ENCODE measurements at places on chromosomes 12 and 14.
A peak's percentile ranks its signal among the peaks of the same experiment; 100 is the strongest.

DNA sequence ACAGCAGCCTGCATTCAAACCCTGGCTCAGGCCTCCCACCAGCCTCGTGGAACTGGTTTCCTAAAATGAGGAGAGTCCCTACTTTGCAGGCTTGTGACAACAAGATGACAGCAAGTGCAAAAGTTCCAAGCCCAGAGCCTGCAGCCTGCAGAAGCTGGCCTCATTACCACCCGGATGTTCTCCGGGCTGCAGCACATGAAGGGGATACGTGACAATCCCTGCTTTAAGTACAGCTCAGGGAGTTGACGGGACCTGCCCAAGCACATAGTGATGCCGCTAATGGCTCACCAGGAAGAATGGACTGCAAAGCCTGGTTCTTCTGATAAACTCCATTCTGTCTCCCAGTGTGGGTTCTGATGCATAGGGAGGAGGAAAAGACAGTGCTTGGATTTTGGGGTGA, 15.0 kb downstream of the SSH1 start:
- DNase-seq = no peak

- DNase-seq = no peak
These were observed 80.6 kb upstream of the GSC start for GRCh38 chr14:94850309-94851211.

DNA sequence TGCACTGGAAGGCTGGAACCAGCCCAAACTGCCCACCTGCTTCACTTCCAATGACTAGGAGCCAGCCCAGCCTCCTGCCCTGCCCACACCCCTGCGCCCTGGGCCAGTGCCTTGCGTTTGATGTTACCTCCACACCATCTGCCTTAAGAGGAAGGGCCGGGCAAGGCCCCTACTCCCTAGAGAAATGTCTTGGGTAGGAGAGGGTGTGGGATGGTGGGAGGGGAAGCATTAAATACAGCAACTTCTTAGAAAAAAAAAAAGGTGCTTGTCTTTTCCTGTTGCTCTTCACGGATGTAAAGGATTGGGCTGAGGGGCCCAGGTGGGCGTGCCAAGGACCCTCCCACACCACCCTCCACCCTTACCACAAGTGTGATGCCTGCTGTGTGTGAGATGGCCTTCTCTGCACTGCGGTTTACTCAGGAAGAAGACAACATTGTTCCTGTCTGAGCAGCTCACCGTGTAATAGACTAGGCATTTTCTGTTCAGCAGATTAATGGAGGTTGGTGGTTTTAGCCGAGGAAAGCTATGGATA, 99.9 kb downstream of the NINJ2 start:
- peak; percentile 44 for DNase-seq

GRCh38 chr14:75279153-75279762, 630 bp downstream of the FOS start:
- peak; percentile 67 for DNase-seq

DNA sequence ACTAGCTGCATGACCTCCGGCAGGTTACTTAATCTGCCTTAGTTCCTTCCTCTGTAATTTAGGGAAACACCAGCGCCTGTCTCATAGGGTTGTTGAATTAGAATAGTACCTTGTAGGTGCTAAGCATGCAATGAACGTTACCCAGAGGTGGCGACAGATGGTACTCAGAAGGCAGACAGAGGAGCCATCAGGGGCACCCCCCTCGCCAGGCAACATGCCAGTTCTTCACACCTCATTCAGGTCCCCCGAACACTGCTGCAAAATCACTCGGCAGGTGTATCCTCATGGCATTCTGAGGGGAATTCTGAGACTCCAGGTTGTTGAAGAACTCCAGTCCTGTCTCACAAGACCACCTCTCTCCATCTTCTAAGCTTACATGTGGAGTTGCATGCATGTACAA, 10.1 kb downstream of the ISM2 start:
- no peak for DNase-seq

- DNase-seq = no peak
These were observed 23.9 kb downstream of the GNG2 start for GRCh38 chr14:51884086-51884927.

- DNase-seq = no peak
These were observed 193.3 kb downstream of the ANO4 start for GRCh38 chr12:100987552-100988521.

DNA sequence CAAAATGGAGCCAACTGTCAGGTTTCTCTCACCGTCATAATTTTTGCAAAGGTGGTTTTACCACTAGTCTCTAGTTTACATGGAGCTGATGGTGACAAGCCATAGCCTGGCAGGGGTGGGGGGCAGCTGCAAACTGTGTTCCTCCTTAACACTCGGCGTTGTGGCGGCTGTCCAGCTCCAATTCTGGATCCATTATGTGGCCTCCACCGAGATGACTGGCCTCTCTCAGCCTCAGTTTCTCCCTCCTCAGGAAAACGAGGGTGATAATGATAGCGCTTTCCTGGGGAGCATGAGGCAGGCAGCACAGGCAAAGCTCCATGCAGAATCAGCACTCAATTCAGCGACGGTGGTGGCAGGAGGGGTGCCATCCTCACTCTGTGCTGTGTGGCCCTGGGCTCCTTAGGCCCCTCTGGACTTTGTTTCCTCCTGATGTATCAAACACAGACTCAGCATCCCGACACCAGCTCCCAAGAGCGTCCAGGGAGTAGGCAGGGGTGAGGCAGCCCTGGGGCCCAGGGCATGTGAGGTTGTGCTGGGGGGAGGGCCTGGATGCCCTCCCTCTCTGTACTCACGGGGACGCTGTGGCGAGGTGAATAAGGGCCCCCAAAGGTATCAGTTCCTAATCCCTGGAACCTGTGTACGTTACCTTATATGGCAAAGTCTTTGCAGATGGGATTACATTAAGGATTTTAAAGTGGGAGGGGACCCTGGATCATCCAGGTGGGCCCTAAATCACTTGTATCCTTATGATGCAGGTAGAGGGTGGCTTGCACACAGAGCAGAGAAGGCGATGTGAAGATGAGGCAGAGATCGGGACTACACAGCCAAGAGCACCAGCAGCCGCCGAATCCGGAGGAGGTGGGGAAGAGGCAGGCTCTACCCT, 46.8 kb upstream of the EIF5 start:
- no peak for DNase-seq

GRCh38 chr12:108169708-108170107, 40.6 kb downstream of the WSCD2 start:
- DNase-seq = no peak

GRCh38 chr12:109592195-109592904, 18.8 kb downstream of the MVK start:
- DNase-seq = no peak

GRCh38 chr12:40834321-40834720, 142.1 kb downstream of the CNTN1 start:
- DNase-seq = no peak

GRCh38 chr12:67442347-67442841, 173.2 kb downstream of the CAND1 start:
- DNase-seq = no peak

DNA sequence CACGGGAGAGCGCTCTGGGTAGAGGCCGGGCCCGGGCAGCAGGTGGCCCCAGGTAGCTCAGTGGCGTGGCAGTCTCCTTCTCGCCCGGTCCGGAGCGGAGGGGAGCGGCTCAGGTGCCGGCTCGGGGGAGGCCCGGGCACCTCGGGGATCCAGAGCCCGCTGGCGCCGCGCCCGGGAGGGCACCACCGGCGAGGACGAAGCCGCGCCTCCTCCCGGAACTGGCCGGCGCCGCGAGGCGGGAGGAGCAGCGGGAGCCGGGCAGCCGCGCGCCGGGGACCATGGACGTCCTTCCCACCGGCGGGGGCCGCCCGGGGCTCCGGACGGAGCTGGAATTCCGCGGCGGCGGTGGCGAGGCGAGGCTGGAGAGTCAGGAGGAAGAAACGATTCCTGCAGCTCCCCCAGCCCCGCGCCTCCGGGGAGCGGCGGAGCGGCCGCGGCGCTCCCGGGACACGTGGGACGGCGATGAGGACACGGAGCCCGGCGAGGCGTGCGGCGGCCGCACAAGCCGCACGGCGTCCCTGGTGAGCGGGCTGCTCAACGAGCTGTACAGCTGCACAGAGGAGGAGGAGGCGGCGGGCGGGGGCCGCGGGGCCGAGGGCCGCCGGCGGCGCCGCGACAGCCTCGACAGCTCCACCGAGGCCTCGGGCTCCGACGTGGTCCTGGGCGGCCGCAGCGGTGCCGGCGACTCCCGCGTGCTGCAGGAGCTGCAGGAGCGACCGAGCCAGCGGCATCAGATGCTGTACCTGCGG, 21.5 kb upstream of the GNS start:
- DNase-seq = peak; percentile 42

GRCh38 chr14:51290132-51290531, 50.1 kb downstream of the TMX1 start:
- no peak for DNase-seq

GRCh38 chr12:129075460-129076208, 222.4 kb downstream of the GLT1D1 start:
- DNase-seq = no peak

Measured in activated T-cell treated with anti-CD3 and anti-CD28 coated beads, Interleukin-2, amount 50 U/mL, for 48 hours (primary cell).